ENCODE measurements at places on chromosomes 2 and 18.

- no peak for DNase-seq
Observed at GRCh38 chr2:39484620-39485495, 47.8 kb upstream of the MAP4K3 start.

DNA sequence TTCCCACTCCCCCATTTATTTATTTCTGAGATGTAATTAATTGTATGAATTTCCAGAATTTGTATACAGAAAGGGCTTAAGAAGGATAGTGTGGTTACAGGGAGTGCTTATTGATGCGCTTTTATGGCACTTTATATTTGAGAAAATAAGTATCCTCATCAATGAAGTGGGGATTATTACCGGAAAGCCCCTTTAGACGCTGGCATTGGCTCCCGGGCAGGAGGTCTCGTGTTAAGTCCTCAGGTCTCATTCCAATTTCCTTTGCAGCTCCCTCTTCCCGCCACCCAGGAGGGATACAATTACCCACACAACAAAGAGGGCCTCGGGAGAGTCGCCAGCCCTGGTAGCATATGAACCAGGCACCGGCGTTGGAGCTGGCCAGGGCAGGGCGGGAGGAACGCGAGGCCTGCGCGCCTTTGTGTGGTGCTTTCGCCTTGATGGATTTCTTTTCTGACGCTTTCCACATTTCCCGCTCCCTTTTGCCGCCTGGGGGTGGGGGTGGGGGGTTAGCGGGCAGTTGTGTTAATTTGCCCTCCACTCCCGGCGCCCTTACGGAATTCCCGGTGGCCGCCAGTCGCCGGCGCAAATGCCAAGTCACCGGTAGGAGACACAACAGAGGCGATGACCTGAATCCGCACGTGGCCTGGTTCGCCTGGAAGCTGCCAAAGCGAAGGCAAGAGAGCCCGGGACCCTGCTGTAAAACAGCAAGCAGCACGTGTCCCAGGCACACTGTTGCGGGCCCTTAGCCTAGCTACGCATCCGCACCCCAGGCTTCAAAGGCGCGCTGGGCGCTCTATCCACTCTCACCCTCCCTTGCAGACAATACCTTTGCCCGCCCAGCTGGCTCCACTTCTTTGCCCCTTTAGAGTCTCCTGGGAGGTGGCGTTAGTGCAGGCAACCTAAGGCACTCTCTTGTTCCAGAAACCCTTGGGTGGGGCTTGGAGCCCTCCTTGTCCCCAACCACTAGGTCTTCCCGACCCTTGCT lies 3.3 kb downstream of the GAD1 start:
- DNase-seq, result no peak

DNA sequence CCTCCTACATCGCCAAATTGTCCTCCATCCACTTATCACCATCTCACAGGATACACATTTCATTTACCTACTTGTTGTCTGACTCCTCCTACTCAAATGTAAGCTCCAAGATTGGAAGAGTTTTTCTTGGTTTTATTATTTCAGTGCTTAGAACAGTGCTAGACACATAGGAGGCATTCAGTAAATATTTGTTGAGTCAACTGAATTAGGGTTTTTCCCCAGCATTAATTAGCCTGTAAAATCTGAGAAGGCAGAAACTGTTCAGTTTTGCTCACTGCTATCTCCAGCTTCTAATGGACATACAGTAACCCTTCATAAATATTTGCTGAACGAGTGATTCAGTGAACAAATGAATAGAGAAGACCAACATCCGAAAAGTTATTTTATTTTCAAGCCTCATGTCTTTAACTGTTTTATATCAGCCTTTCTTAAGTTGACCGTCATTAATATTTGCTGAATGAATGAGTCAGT lies 800 bp downstream of the TTC21B start:
- no peak for DNase-seq

GRCh38 chr18:25348386-25349130 lies 3.4 kb downstream of the ZNF521 start:
- DNase-seq, result no peak

GRCh38 chr2:178072000-178072382 lies 586 bp downstream of the PDE11A start:
- no peak for DNase-seq

- DNase-seq, result no peak
Observed at GRCh38 chr2:108079736-108080135, 93.4 kb downstream of the SLC5A7 start.

- no peak for DNase-seq
Observed at GRCh38 chr2:61493523-61493942, 22.6 kb upstream of the USP34 start.

GRCh38 chr2:8380026-8380425 lies 301.8 kb upstream of the ID2 start:
- no peak for DNase-seq

DNA sequence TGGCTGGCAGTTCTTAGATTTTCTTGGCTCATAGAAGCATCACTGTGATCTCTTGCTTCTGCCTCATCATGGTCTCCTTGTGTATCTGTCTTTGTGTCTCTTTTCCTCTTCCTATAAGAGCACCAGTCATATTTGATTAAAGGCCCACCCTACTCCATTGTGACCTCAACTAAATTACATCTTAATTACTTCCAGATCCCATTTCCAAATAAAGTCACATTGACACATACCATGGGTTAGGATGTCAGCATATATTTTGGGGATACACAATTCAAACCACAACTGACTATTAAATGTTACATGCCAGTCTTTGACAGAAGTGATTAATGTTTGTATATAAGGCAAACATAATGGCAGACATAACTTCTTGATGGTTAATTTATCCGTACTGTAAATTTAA lies 27.3 kb upstream of the TMX3 start:
- DNase-seq, result no peak

DNA sequence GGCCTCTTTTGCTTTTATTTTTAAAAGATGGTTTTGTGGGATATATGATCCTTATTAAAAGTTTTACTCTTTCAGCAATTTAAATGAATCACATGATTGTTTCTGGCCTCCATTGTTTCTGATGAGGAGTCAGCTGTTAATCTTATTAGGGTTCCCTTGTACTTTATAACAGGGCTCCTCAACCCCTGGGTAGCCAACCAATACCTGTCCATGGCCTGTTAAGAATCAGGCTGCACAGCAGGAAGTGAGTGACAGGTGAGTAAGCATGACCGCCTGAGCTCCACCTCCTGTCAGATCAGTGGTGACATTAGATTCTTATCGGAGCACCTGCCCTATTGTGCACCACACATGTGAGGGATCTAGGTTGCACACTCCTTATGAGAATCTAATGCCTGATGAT lies 45.1 kb upstream of the FAM98A start:
- DNase-seq, result no peak

All from stimulated activated CD4-positive, alpha-beta T cell treated with anti-CD3 and anti-CD28 coated beads, TNF-alpha, amount 100 ng/mL, for 4 hours (primary cell).